Thoracic aorta (tissue), 2 donors: ENCODE measurements at places on chromosomes 16 and 17.

GRCh38 chr16:353404-354290 is 1.1 kb upstream of the AXIN1 start:
- H3K4me3 ChIP-seq, result peak overlapping the region; percentile 67
- H3K27ac ChIP-seq, result peak overlapping the region; percentile 57
- H3K4me1 ChIP-seq, result peaks cover 8% of the 10 kb centered on the region
- no peaks in the 10 kb centered on the region for H3K36me3 ChIP-seq

- H3K4me3 ChIP-seq, result no peak overlapping the region
- no peaks in the 10 kb centered on the region for H3K27me3 ChIP-seq
- H3K36me3 ChIP-seq, result no peaks in the 10 kb centered on the region
- no peak for DNase-seq
- H3K27ac ChIP-seq, result no peak overlapping the region
These were observed 196.3 kb downstream of the KATNIP start for GRCh38 chr16:27746076-27746855.

- H3K4me1 ChIP-seq, result peaks cover 3% of the 10 kb centered on the region
- H3K36me3 ChIP-seq, result no peaks in the 10 kb centered on the region
- DNase-seq, result no peak
These were observed 85.0 kb downstream of the NOG start for GRCh38 chr17:56678249-56679114.

DNA sequence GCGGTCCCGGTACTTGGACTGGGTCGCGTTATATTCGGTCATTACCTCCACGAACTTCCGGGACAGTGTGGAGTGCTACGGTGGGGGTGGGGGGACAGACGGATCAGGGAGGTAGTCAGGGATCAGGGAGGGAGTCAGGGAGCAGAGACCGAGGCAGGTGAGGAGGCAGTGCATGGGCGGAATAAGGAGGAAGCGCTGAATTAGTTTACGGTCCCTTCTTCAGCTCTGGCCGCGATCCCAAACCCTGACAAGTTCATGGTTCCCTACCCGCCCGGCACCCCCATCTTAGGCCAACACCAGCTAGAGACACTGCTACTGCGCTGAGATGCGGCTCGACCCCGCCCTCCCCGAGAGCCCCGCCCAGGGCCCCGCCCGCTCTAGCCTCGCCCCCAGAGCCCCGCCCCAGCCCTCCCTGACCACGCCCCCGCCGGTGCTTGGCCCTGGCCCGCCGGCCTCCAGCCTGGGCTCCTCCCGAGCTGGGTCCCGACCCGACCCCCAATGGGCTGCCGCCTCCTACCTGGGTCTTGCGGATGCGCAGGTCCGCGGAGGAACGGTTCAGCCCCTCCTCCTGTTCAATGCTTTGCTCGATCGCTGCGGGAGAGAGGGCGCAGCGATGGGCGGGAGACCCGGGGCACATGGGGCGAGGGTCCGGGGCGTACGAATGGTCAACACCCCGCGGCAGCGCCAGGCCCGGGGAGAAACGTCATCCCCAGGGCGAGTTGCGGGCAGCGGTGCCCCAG is 12.1 kb downstream of the HSD3B7 start:
- H3K27ac ChIP-seq, result peak overlapping the region; percentile 83
- peak overlapping the region; percentile 77 for H3K4me3 ChIP-seq
- no peaks in the 10 kb centered on the region for H3K36me3 ChIP-seq

DNA sequence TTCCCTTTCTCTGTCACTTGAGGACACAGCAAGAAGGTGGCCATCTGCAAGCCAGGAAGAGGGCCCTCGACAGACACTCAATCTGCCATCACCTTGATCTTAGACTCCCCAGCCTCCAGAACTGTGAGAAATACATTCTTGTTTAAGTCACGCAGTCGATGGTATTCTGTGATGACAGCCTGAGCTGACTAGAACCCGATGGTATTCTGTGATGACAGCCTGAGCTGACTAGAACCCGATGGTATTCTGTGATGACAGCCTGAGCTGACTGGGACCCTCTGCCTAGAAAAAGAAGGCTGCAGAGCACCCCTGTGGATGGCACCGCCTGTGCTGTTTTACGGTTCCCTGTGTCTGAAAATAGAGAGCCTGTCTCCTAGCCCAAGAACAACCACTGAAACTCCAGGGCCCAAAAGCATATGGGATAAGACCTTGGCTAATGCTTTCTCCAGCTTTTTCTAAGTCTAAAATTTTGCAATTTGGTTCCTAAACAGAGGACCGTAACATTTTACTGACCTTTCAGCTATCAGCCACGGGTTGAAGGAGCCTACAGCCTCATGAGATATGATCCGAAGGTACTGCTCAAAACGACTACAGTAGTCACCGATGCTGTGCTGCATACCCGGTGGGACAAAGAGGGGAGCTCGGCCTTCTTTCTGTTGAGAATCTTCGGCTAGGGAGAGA is 33.1 kb upstream of the PITPNM3 start:
- no peak for DNase-seq
- no peaks in the 10 kb centered on the region for H3K4me1 ChIP-seq
- H3K27me3 ChIP-seq, result no peaks in the 10 kb centered on the region
- H3K27ac ChIP-seq, result no peak overlapping the region
- H3K4me3 ChIP-seq, result no peak overlapping the region
- H3K36me3 ChIP-seq, result peaks cover 64% of the 10 kb centered on the region

GRCh38 chr17:61504697-61505096 is 52.5 kb downstream of the TBX4 start:
- H3K27me3 ChIP-seq, result no peaks in the 10 kb centered on the region
- no peak for DNase-seq
- no peaks in the 10 kb centered on the region for H3K4me1 ChIP-seq
- no peak overlapping the region for H3K27ac ChIP-seq
- H3K36me3 ChIP-seq, result no peaks in the 10 kb centered on the region
- no peak overlapping the region for H3K4me3 ChIP-seq

- DNase-seq, result no peak
- H3K27ac ChIP-seq, result no peak overlapping the region
- no peaks in the 10 kb centered on the region for H3K36me3 ChIP-seq
- no peaks in the 10 kb centered on the region for H3K4me1 ChIP-seq
These were observed 20.1 kb downstream of the USP6 start for GRCh38 chr17:5135726-5136579.

DNA sequence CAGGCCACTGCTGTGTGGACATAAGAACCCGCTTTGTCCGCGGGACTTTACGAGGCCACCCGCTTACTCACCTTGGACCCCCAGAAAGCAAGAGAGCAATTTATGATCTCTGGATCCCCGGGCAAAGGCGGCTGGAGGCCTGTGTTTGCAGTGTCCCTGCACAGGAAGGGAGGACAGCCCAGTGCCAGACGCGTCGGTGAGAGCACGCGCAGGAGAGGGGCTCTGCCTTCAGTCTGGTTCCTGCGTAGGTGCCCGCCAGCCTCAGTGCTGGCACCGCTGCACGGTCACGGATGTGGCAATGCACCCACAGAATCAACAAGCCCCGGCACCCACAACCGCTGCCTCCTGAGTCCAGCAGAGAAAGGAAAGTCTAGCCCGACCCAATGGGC is 248.4 kb downstream of the C16orf95 start:
- H3K4me1 ChIP-seq, result no peaks in the 10 kb centered on the region
- no peak for DNase-seq
- peak overlapping the region; percentile 49 for H3K4me3 ChIP-seq
- peak overlapping the region; percentile 72 for H3K27ac ChIP-seq
- no peaks in the 10 kb centered on the region for H3K36me3 ChIP-seq

DNA sequence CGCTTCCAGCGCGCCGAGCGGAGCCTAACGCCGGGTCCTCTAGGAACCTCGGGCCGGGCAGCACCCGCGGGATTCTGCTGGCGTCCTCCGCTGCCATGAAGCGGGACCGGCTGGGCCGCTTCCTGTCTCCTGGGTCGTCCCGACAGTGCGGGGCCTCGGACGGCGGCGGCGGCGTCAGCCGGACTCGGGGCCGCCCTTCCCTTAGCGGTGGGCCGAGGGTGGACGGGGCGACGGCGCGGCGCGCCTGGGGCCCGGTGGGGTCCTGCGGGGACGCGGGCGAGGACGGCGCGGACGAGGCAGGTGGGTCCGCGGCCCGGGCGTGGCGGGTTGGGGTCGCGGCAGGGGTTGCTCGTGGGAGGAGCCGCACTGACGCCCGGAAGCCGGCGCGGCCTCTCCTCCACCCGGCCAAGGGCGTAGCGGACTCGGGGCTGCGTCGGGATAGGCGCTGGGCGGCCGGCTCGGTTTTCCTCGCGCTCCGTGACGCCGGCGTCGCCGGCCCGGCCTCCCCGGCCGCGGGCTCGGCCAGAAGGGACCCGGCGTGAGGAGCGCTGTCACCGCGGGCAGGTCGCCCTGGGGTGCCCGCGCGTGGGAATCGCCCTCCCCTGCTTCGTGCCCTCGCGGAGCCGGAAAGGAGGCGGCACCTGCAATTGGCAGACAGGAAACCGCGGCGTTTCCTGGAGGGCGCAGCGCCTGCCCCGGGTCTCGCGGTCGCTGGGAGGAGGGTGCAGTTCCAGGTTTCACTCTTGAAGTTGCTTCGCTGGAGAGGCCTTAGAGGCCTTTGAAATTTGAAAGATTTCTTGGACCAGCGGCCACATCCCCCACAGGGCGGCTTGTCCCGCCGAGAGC is 432 bp downstream of the ZNF276 start:
- H3K36me3 ChIP-seq, result peaks cover 22% of the 10 kb centered on the region
- peak overlapping the region; percentile 95 for H3K27ac ChIP-seq
- no peaks in the 10 kb centered on the region for H3K27me3 ChIP-seq
- peaks cover 35% of the 10 kb centered on the region for H3K4me1 ChIP-seq
- peak overlapping the region; percentile 96 for H3K4me3 ChIP-seq

- no peaks in the 10 kb centered on the region for H3K27me3 ChIP-seq
- peak overlapping the region; percentile 25 for H3K27ac ChIP-seq
- H3K4me1 ChIP-seq, result peaks cover 22% of the 10 kb centered on the region
These were observed 176.4 kb upstream of the GSE1 start for GRCh38 chr16:85436636-85437165.

GRCh38 chr17:50203086-50203485 is 1.7 kb upstream of the COL1A1 start:
- no peak overlapping the region for H3K4me3 ChIP-seq
- peaks cover 75% of the 10 kb centered on the region for H3K4me1 ChIP-seq
- H3K27ac ChIP-seq, result no peak overlapping the region
- DNase-seq, result no peak

DNA sequence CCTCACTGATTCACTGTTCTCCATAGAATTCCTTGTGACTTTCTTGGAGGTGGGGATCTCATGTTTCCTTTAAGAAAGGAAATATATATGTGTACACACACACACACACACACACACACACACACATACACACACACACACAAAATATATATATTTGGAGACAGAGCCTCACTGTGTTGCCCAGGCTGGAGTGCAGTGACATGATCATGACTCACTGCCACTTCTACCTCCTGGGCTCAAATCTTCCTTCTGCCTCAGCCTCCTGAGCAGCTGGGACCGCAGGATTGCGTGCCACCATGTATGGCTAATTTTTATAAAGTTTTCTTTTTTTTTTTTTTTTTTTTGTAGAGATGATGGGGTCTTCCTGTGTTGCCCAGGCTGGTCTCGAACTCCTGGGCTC is 45.9 kb downstream of the CDH13 start:
- no peak overlapping the region for H3K27ac ChIP-seq
- H3K4me3 ChIP-seq, result no peak overlapping the region
- DNase-seq, result no peak
- peaks cover 12% of the 10 kb centered on the region for H3K4me1 ChIP-seq

DNA sequence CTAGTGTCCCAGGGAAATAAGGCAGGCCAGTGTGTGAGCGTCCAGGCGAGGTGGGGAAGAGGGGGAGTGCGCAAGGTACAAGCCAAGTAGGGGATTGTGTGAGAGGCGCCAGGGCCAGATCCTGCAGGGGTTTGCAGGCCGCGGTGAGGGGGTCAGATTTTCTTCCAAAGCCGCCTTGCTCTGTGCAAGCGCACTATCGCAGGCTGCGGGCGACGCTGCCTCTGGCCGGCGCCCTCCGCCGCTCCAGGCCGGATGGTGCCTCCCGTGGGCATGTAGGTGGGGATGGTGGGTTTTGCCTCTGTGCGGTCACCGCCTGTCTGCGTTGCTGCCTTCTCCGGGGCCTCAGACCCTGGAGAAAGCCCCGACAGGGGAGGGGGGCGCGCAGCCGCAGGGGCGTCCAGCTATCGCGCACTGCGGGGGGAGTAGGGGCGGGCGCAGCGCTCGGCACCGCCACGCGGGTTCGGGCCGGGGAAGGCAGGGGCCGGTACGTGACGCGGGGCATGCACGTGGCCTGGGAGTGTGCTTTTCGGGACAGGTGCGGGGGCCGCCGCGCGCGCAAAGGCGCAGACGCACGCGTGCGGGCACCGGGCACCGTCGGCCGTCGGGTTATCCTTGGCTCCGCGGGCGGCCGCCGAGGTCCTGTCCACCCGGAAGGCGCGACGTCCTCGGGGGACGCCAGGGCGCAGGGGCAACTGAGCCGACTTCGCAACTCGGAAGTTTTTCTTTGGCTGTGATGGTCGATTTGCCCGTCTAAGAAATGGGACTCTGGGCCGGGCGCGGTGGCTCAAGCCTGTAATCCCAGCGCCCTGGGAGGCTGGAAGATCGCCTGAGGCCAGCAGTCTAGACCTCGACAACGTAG is 1.1 kb upstream of the HAPSTR1 start:
- H3K27me3 ChIP-seq, result no peaks in the 10 kb centered on the region
- H3K4me1 ChIP-seq, result peaks cover 21% of the 10 kb centered on the region
- peak overlapping the region; percentile 90 for H3K27ac ChIP-seq
- peaks cover 5% of the 10 kb centered on the region for H3K36me3 ChIP-seq
- no peak for DNase-seq

DNA sequence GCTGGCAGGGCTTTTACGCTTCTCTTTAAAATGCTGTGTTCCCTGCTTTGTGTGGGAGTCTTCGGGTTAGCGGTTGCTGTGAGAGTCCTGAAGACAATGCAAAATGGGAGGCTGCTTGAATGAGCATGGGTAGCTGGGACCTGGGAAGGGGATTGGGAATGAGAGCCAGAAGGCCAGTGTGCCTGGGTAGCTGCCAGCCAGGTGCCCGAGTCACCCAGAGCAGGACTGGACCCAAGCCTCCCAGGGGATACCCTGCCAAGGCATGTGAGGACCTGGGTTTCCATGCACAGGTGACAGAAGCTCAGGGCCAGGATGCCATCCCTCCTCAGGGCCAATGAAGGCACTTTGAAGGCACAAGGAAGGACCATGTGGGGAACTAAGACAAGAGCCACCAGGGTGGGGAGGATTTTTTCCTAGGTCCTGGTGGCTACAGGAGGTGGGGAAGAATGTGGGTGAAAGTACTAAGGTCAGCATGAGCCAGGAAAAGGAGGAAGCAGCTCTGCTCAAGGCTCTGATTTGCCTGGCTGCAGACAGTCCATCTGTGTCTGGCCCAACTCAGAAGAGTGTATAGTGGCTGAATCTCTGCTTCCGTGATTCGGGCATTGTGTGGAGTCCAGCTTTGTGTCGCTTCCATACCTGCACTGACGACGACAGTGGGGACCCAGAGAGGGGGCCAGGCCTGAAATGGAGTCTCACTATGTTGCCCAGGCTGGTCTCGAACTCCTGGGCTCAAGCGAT is 20.5 kb downstream of the TMEM94 start:
- no peaks in the 10 kb centered on the region for H3K27me3 ChIP-seq
- no peak for DNase-seq
- H3K27ac ChIP-seq, result peak overlapping the region; percentile 83
- peak overlapping the region; percentile 40 for H3K4me3 ChIP-seq
- H3K4me1 ChIP-seq, result peaks cover 32% of the 10 kb centered on the region

DNA sequence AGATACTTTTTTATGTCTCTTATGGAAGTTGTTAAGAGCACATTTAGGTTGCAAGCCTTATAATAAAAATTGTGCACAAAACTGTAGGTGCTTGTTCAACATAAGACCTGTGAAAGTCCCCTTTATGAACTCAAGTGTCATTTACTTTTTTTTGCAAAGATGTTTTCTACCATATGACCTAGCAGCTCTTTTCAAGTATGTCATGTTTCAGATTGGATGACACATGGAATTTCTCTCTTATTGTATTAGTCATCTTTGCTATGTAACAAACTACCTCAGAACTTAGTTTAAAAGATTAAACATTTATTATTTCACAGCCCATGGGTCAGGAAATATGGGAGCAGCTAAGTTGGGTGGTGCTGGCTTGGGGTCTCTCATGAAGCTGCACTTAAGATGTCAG is 57.9 kb downstream of the PHKB start:
- H3K4me1 ChIP-seq, result peaks cover 9% of the 10 kb centered on the region
- no peaks in the 10 kb centered on the region for H3K27me3 ChIP-seq
- H3K36me3 ChIP-seq, result peaks cover 6% of the 10 kb centered on the region
- H3K27ac ChIP-seq, result no peak overlapping the region
- DNase-seq, result no peak
